Activated effector memory CD4-positive, alpha-beta T cell treated with anti-CD3 and anti-CD28 coated beads, Interleukin-2, amount 50 U/mL, for 16 hours (primary cell): ENCODE measurements at places on chromosomes 7 and 10.
A peak's percentile ranks its signal among the peaks of the same experiment; 100 is the strongest.

GRCh38 chr10:97503406-97503805 lies 4.7 kb downstream of the UBTD1 start:
- no peak for DNase-seq

- DNase-seq = no peak
Measured at GRCh38 chr7:150717814-150718420, 1.5 kb downstream of the GIMAP1 start.

- DNase-seq = no peak
Measured at GRCh38 chr7:111150709-111151108, 59.8 kb downstream of the LRRN3 start.

- DNase-seq = no peak
Measured at GRCh38 chr7:112881-113280, 79.5 kb upstream of the FAM20C start.

GRCh38 chr7:158706273-158706704 lies 1.7 kb upstream of the NCAPG2 start:
- no peak for DNase-seq

DNA sequence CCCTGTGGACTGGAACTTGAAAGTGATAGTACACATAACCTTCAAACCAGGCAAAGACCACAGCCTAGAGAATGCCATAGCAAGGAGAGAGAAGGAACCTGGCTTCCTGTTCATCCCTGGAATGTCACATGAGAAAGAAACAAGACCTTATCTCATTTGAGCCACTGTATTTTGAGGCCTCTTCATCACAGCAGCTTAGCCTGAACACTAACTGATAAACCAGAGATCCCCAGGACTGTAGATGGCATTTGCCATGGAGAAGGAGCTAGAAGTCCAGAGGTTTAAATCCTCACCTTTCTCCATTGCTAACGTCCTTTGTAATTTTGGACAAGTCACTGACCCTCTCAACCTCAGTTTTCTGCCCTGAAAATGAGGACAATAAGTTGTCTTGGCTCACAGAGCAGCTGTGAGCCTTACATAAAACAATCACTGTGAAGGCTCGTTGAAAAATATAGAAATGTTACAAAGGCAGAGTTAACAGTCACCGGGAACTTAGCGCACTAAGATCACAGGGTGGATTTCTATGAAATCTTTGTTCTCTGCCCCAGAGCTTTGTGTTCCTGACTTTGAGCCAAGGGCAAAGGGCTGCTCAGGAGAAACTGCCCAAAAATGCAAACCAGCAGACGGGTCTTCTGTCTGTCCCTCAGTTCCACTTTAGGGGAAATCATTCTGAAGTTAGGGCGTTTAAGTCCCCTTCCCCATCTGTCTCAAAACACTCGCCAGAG lies 197.0 kb downstream of the USP6NL start:
- DNase-seq = no peak

DNA sequence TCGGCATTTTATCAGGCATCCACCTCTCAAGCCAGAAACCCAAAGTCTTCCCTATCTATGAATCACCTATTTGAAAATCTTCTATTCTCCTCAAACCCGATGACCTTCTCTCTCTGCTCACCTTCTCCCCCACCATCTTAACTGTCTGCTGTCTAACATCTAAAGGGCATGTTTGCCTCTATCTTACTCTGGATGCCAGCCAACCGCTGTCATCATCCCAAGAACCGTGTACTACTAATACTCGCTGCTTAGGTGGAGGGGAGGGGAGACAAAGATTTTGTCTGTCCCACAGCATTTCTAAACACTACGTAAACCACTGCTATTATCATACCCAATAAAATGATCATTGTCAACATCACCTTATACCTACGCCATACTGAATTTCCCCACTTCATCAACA lies 29.5 kb downstream of the PAXIP1 start:
- DNase-seq = no peak

DNA sequence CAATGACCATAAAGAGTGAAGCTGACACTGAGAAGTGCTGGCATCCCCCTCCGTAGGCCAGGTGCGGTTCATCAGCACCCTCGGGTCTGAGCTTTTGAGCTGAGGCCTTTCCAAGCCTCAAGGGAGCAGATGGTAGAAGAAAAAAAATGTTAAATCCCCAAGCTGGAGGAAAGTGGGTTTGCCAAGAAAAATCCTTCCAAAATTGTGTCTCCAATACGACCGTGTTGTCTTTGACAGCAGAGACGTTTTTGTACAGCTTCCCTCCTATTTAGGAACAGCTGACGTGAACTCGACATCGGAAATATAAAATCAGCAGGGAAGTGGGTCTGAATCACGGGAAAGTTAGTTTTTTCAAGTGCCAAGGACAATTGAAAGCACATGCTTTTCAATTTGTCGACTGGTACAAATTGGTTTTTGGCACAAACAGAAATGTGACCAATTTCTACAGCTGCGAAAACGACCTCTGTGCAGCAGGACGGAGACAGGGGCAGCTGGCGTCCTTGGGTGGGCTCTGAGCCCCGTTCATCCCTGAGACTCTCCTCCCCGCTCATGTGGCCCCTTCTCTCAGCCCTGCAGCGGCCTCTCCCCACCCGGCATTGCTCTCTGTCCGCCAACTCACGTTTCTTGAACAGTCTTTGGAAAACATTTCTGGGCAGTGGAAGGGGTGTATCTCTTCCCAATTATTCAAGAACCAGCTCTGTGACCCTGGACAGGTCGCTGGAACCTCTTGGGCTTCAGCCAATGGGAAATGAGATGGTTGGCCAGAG lies 89.9 kb downstream of the PAXIP1 start:
- no peak for DNase-seq

DNA sequence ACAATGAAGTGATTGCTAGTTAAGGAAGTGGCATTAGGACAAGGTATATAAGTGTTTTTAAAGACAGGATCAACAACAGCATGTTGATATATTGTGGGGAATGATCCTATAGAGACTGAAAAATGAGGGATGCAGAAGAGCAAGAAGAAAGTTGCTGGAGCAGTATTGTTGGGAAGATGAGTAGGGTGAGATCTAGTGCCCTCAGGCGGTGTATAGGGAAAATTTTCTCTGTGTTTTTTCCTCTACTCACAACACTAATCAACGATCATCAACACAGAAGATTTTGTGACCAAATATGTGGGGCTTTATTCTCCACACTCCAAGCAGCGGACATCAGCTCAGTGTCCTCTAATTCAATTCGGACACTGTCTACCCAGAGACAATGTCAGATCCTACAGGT lies 9.6 kb upstream of the PTTG1IP2 start:
- no peak for DNase-seq

GRCh38 chr10:84076047-84076388 lies 63.3 kb upstream of the GHITM start:
- DNase-seq = no peak

DNA sequence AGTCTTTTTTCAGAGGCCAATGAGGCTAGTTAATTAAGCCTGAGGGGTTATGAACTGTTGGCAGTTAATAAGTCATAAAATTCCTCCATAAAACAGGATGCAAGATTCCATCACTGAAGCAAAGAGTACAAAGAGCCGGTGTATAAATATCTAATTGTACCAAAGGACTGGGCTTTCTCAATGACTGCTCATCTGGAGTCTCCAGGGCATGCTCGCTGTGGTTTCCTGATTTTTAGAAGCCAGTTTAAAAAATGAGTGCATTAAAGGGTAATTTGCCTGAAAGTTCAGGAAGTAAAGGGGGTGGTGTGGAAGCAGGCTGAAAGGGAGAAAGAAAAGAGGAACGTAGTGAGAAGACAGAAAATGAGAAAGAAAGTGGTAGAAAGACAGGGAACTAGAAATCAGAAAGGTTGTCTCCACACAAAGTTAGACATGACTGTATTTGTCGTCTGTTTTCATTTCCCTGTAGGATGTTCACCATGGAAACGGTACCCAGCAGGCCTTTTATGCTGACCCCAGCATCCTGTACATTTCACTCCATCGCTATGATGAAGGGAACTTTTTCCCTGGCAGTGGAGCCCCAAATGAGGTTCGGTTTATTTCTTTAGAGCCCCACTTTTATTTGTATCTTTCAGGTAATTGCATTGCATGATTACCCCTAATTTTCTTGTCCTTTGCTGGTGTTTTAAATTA lies 282.3 kb downstream of the TWIST1 start:
- no peak for DNase-seq

DNA sequence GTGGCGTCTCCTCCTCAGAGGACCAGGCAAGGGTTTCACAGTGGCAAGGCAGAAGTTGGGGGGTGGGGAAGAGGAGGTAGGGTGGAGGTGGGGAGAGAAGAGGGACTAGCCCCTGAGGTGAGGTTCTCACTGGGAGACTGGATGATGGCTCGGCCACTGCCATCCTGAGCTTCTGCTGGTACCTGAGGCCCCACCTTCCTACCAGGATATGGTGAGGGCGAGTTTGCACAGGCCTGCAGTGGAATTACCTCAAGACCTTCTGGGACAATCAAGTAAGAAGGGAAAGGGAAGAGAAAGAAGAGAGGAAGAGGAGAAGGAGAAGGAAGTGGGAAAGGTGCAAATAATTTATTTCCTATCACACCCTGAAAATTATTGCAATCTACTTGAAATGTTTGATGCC lies 111.8 kb upstream of the GDF10 start:
- no peak for DNase-seq

GRCh38 chr10:3238115-3238871 lies 65.7 kb upstream of the PITRM1 start:
- DNase-seq = no peak

DNA sequence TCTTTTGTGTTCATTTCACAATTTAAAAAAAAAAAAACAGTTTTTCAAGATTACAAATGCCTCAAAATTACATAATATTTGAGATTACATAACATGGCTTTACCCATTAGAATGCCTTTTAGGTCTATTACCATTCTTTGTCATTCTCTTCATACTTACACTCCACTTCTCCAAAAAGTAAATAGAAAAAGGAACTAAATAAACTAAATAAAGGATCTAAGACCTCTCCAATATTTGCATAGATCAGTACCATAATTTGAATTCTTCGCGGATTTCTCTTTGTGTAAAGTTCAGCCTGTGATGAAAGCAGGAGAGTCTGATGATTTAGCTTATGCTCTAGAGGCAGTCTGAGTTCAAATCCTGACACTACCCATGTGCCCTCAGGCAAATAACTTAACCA lies 56.4 kb upstream of the C1GALT1 start:
- no peak for DNase-seq

- DNase-seq = no peak
Measured at GRCh38 chr10:71717551-71717951, 2.0 kb downstream of the C10orf105 start.

GRCh38 chr7:37068038-37068437 lies 343.7 kb upstream of the AOAH start:
- DNase-seq = no peak

- DNase-seq = no peak
Measured at GRCh38 chr10:72729528-72729927, 37.6 kb downstream of the MCU start.

GRCh38 chr10:62742536-62743061 lies 61.9 kb upstream of the ADO start:
- no peak for DNase-seq

DNA sequence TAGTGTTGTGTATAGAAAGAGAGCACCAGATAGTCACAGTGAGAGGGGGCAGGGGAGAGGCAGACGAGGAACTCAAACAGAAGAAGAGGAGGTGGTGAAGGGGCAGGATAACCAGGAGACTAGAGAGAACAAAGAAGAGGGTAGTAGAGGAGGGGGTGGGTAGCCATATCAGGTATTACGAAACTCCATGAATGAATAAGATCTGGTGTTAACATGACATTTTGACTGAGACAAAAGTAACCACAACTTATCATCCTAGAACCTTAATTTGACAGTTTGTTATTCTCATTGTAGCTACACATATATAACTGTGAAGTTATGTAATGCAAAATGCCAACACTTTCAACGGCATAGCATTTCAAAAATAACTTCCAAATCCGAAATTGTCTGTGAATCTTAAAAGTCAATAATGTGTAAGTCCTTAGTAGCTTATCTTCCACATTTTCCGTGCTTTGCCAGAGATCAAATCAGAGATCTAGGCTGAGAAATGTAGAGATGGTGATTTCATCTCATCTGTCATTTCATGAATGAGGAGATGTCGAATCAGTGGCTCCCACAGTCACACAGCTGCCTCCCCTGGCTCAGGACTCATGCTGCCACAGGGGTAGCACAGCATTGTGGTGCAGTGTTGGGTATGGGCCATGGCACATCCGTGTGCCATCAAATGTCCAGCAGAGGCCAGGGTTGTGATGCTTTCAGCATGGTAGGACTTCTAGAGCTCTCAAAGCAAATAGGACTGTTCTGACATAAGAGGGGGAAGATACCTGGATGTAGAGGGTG lies 202.1 kb downstream of the HECW1 start:
- no peak for DNase-seq

- DNase-seq = no peak
Measured at GRCh38 chr10:118732245-118733165, 22.3 kb downstream of the CACUL1 start.

GRCh38 chr10:133359554-133359971 lies 1.7 kb upstream of the FUOM start:
- DNase-seq = peak; percentile 75

- DNase-seq = no peak
Measured at GRCh38 chr7:110056331-110056730, 1034.6 kb upstream of the LRRN3 start.

DNA sequence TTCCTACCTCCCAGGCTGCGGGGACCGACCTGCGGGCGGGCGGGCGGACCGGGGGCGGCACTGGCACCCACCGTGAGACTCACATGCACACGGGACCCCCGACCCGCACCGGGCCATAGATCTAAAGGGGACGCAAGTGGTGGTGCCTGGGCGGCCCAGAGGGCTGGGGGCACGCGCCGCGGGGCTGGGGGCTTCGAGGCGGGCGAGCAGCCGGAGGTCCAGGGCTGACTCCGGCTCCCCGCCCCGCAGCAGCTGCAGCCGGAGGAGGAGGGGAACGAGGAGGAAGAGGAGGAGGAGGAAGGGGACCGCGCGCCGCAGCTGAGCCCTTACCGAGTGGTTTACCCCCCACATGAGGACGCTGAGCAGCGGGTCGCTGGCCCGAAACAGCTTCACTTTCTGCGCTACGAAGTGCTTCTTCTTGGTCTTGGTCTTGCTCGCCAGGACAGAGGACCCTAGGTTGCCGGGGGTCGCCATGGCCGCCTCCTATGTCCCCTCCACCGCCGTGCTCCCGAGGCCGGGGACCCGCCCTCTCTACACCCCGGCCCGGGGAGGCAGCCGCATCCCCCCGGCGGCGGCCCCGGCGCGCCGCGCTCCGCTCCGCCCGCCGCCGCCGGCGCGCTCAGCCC lies 412 bp downstream of the PIP4K2A start:
- no peak for DNase-seq

- DNase-seq = no peak
Measured at GRCh38 chr7:142452791-142453190, 194.9 kb upstream of the PRSS58 start.

GRCh38 chr7:77529279-77529678 lies 7.8 kb upstream of the PTPN12 start:
- no peak for DNase-seq
